ENCODE measurements at places on chromosomes 5 and 9. TPM values are rescaled to one million over a fixed set of nuclear protein-coding genes. Genes with fewer than 3 reads are reported as not detected.

GRCh38 chr5:91189480-91190313 lies 193.4 kb downstream of the ARRDC3 start:
- no peaks in the 10 kb centered on the region for H3K27me3 ChIP-seq
- no peak for DNase-seq
- H3K36me3 ChIP-seq = no peaks in the 10 kb centered on the region
- peaks cover 17% of the 10 kb centered on the region for H3K4me1 ChIP-seq
- peak overlapping the region; percentile 40 for H3K4me3 ChIP-seq
- H3K27ac ChIP-seq = peak overlapping the region; percentile 73

GRCh38 chr9:99925541-99925940 lies 19.1 kb downstream of the STX17 start:
- no peaks in the 10 kb centered on the region for H3K27me3 ChIP-seq
- no peak overlapping the region for H3K4me3 ChIP-seq
- H3K27ac ChIP-seq = no peak overlapping the region
- H3K36me3 ChIP-seq = peaks cover 62% of the 10 kb centered on the region
- DNase-seq = no peak

DNA sequence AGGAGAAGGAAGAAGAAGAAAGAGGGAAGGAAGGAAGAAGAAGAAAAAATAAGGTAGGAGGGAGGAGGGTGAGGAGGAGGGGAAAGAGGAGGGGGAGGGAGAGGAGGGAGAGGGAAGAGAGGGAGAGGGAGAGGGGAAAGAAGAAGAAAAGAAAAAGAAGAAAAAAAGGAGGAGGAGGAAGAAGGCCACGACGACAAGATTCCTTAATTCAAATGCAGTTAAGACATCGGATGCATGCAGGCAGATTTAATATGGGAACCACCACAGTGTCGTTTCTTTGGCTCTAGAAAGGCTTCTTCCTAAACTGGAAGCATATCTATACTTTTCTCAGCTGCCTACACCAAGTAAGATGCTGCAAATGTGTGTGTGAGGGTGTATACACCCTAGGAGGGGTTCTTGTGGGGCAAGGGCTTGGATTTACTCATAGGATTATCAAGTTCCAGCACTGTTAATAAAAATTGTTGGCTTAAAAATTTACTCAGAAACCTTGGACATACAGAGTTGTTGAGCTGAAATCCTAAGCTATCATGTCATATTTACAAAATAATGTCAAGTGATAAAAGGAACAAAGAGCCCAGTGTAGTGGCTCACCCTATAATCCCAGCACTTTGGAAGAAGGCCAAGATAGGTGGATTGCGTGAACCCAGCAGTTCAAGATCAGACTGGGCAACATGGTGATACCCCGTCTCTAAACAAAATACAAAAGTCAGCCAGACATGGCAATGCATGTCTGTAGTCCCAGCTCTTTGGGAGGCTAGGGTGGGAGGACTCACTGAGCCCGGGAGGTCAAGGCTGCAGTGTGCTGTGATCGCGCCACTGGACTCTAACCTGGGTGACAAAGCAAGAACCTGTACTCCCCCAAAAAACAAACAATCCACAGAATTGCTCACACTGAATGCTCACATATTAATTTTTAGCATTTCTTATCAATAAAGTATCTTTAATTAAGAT lies 108.5 kb downstream of the UBAP2 start:
- DNase-seq = no peak
- H3K4me3 ChIP-seq = no peak overlapping the region
- peaks cover 6% of the 10 kb centered on the region for H3K4me1 ChIP-seq

DNA sequence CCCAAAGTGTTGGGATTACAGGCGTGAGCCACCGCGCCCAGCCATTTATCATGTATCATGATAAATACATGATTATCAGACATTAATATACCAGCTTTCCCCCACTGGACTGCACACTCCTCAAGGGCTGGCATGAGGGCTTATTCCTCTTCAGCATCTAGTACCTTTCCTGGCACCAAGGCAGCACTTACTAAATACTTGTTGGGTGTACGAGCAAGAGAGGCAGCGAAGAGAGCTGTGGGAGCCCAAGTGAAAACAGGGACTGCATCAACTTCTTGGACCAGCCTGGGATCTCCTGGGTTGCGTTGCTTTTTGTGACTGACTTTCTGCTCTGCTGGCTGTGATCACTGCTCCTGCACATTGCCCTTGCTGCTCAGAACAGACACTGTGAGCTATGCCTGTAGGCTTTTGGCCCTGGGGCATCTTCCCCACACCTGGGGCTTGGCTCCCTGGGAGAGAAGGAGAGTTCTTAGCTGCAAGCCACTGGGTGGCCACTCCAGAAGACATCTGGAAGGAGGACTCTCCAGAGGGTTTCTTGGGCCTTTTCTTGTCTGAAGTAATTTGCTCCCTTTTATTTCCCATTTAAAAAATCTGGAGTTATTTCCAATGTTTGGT lies 224.3 kb downstream of the NR3C1 start:
- no peak overlapping the region for H3K4me3 ChIP-seq
- DNase-seq = no peak
- H3K27me3 ChIP-seq = no peaks in the 10 kb centered on the region
- H3K4me1 ChIP-seq = peaks cover 20% of the 10 kb centered on the region

- H3K4me1 ChIP-seq = peaks cover 7% of the 10 kb centered on the region
- no peaks in the 10 kb centered on the region for H3K36me3 ChIP-seq
Observed at GRCh38 chr5:69184621-69185020, 4.8 kb upstream of the CENPH start.

DNA sequence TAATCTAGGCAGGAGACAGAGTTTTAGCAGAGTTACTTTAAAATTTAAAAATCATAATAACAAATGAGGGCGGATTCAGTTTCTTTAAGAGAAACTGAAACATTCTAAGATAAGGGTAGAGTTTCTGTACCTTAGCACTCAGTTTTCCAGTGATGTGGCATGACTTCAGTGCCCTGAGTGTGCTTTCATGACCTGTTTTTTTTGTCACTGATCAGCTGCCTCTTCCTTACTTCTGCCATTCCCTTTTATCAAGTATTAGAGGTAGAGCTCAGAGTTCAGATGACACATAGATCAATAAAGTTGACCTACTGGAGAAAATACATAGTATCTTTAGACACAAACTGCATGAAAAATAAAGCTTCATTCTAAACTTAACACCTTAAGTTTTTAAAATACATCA lies 82.3 kb downstream of the ERMP1 start:
- H3K36me3 ChIP-seq = peaks cover 27% of the 10 kb centered on the region
- DNase-seq = no peak
- no peaks in the 10 kb centered on the region for H3K27me3 ChIP-seq
- H3K4me1 ChIP-seq = no peaks in the 10 kb centered on the region

DNA sequence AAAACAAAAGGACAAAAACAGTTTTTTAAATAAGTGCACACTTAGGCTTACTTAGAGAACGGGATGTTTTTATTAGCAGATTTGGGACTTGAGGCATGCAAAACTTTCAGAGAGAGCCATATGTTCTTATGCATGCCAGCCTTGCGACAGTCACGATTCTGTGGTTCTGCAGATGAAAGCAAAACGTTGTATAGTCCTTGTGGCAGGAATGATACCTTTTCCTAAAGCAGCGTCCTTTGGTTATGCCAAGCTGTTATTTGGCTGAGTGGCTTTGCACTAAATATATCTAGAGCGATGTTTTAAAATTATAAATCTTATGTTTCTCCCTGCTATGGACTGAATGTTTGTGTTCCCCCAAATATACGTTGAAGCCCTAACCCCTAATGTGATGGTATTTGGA lies 152.0 kb downstream of the SH3GL2 start:
- no peaks in the 10 kb centered on the region for H3K4me1 ChIP-seq
- H3K4me3 ChIP-seq = no peak overlapping the region
- no peak overlapping the region for H3K27ac ChIP-seq
- no peaks in the 10 kb centered on the region for H3K27me3 ChIP-seq
- H3K36me3 ChIP-seq = no peaks in the 10 kb centered on the region
- DNase-seq = no peak

DNA sequence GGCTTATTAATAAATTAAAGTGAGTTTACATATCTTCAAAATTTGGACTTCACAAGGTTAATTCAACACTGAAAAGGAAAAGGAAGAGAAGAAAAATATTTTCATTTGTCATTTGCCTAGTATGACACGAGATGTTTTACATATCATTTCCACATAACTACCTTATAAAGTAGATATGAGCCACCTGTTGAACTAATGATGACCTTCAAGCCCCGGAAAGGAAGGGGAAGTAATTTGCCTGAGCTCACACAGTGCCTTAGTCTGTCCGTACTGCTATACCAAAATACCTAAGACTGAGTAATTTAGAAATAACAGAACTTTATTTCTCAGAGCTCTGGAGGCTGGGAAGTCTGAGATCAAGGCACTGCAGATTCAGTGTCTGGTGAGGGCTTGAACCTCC lies 17.9 kb downstream of the CMYA5 start:
- H3K4me1 ChIP-seq = no peaks in the 10 kb centered on the region
- no peak overlapping the region for H3K4me3 ChIP-seq
- DNase-seq = no peak
- no peaks in the 10 kb centered on the region for H3K27me3 ChIP-seq

Gene PAX5
- not detected for total RNA-seq

Gene RNF183
- not detected for total RNA-seq

DNA sequence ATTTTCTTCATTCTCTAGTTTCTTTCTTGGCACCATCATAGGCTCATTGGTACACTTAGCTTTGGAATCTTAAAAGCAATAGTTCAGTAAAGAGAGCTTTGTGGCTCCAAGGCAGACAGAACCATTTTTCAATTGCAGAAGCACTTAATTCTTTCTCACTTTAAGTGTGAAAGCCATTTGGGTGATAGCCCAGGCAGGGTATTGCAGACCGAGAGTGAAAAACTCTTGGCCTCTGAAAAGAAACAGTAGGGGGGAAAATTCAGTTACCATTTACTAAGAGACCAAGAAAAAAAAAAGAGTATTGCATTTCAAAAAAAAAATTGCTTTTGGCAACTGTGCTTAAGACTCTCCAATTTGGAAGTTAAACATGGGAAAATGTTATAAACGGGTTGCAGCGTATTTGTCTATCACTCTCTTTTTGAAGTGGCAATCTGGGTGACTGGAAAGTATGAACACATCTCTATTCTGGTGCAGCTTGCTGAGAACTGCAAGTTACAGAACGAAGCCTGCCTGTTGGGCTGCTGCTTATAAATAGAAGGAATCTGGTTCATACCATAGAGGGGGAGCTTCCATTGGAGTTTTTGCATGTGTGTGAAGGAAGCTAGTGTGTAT lies 170.5 kb downstream of the TLE4 start:
- no peaks in the 10 kb centered on the region for H3K27me3 ChIP-seq
- peak overlapping the region; percentile 35 for H3K27ac ChIP-seq
- no peaks in the 10 kb centered on the region for H3K36me3 ChIP-seq
- peaks cover 21% of the 10 kb centered on the region for H3K4me1 ChIP-seq
- DNase-seq = no peak
- H3K4me3 ChIP-seq = no peak overlapping the region

DNA sequence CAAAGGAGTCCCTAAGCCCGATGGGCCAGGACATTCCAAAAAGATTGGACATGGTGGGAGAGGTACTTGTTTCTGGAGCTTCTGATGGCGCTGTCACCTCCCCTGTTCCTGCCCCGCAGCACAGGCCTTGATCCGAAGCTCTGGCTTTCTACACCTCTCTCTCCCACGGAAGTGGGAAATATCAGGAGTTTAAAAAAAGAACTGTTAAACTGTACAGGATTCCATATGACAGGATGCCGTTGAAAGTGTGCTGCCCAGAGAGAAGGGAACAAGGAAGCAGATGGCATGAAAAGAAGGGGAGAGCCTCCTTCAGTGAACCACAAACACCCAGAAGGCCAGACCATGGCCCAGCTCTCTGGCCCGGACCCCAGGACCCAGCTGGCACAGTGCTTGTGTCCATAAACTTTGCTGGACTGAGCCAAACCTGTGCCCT lies 26.8 kb upstream of the SLC2A8 start:
- H3K4me1 ChIP-seq = no peaks in the 10 kb centered on the region
- H3K4me3 ChIP-seq = no peak overlapping the region
- peaks cover 7% of the 10 kb centered on the region for H3K36me3 ChIP-seq
- no peak overlapping the region for H3K27ac ChIP-seq

DNA sequence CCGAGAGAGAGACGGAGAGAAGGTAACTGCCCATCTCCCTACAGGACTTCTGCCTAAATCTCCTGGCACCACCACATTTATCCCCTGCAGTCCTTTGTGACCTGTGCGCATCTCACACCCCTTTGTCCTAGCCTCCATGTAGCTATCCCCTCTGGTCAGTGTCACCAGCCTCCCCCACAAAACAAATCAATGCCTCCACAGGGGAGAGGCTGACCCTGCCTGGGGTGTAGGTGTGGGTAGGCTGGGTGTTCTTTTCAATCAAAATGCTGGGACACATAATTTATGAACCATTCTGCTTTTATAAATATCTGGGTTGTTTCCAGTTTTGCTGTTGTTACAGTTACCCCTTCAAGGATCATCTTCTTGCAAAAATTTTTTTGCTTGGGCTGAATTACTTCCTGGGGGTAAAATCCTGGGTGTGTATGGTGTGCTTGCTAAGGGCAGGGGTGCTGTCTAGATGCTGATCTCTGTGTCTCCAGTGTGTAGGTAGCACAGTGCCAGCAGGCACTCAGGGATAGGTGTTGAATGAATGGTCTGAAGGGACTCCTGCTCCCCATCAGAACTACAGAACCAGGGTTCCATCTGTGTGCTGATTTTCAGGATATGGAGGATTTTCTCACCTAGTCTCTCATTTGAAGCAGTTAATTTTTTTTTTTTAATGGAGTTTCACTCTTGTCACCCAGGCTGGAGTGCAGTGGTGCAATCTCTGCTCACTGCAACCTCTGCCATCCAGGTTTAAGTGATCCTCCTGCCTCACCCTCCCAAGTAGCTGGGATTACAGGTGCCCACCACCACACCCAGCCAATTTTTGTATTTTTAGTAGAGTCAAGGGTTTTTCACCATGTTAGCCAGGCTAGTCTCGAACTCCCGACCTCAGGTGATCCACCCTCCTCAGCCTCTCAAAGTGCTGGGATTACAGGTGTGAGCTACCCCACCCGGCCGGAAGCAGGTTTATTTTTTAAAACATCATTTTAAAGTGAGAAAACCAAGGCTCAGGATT lies at the start of gene GARIN3:
TSS of gene GARIN3 (minus strand) at position 51 of the 1,000 bp plus-strand sequence. CDS start 96 bp downstream, outside the sequence.
- H3K4me1 ChIP-seq = no peaks in the 10 kb centered on the region
- no peak within 1 kb of the TSS for H3K27ac ChIP-seq
- peak; percentile 42 for DNase-seq
- H3K36me3 ChIP-seq = no peaks in the 10 kb centered on the region
- H3K27me3 ChIP-seq = no peaks in the 10 kb centered on the region

Gene ZFP37
- total RNA-seq = 2.1 TPM

Gene SLC6A19
- not detected for total RNA-seq

Gene PCDHB15
- 4.8 TPM for total RNA-seq

DNA sequence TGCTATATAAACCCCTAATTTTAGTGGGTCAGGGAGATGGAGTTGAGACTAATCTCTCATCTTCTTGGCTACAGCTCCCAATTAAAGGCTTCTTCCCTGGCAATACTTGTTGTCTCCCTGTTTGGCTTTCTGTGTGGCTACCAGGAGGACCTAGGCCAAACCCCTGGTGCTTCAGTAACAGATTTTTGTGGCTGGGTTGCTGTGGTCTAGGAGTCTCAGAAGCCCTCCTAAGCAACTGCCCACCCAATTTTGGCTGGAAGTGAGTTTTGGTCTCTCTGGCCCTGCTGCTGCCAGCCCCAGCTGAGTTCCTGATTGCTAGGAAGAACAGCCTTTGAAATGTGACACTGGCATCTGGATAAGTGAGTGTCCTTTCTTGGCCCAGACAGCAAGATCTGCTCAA lies 9.8 kb downstream of the RIGI start:
- no peak for DNase-seq
- peaks cover 7% of the 10 kb centered on the region for H3K4me1 ChIP-seq
- no peaks in the 10 kb centered on the region for H3K36me3 ChIP-seq
- no peak overlapping the region for H3K4me3 ChIP-seq
- H3K27me3 ChIP-seq = no peaks in the 10 kb centered on the region

Gene MED27
- total RNA-seq = 19.7 TPM

GRCh38 chr5:123124126-123124858 lies 35.3 kb downstream of the PRDM6 start:
- H3K4me1 ChIP-seq = peaks cover 19% of the 10 kb centered on the region
- H3K27me3 ChIP-seq = no peaks in the 10 kb centered on the region
- no peak overlapping the region for H3K4me3 ChIP-seq
- no peak overlapping the region for H3K27ac ChIP-seq
- DNase-seq = no peak
- no peaks in the 10 kb centered on the region for H3K36me3 ChIP-seq

Gene COX7C
- 805 TPM for total RNA-seq
